Activated CD4-positive, alpha-beta T cell treated with anti-CD3 and anti-CD28 coated beads, Interleukin-2, amount 10 ng/mL, durations not matched to agents 24 days and 14 days (primary cell): ENCODE measurements at places on chromosomes 7 and 10. TPM values are rescaled to one million over a fixed set of nuclear protein-coding genes. Genes with fewer than 3 reads are reported as not detected.

GRCh38 chr10:50540069-50540825, 83.5 kb downstream of the SGMS1 start:
- H3K4me3 ChIP-seq: peak overlapping the region; percentile 63
- H3K27me3 ChIP-seq: no peaks in the 10 kb centered on the region
- peak overlapping the region; percentile 87 for H3K27ac ChIP-seq
- DNase-seq: peak; percentile 71
- peaks cover 72% of the 10 kb centered on the region for H3K4me1 ChIP-seq
- peaks cover 5% of the 10 kb centered on the region for H3K36me3 ChIP-seq

DNA sequence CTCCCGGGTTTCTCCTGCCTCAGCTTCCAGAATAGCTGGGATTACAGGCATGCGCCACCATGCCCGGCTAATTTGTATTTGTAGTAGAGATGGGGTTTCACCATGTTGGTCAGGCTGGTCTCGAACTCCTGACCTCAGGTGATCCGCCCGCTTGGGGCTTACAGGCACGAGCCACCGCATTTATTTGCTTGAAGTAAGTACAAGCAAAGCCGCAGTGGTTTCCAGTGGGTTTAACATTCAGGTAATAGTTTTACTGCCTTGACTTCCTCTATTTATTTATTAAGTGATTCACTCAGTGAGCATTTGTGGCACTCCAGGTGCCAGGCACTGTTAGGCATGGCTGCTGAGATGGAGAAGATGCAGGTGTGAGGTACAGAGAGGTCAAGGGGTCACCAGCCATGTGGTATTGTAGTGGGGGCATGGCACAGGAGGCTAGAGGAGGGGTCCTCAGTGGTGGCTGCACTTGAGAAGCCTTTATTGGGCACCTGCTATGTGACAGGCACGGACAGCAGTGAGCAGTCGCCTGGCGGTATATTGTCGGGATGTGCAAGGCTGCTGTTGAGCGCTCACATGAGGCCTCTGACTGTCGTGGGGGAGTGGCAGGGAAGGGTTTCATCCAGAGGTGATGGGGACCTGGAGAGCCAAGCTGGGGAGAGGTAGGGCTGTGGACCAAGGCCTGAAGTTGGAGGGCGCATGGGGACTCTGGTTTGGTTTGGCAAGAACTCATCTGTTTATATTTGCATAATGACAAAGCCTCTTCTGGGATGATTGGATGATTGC, 54.9 kb downstream of the DOCK1 start:
- no peak overlapping the region for H3K27ac ChIP-seq
- H3K4me3 ChIP-seq: no peak overlapping the region
- DNase-seq: no peak
- no peaks in the 10 kb centered on the region for H3K27me3 ChIP-seq
- H3K4me1 ChIP-seq: no peaks in the 10 kb centered on the region

GRCh38 chr10:11204351-11204942, 186.8 kb downstream of the CELF2 start:
- peaks cover 83% of the 10 kb centered on the region for H3K4me1 ChIP-seq
- no peak for DNase-seq
- no peak overlapping the region for H3K4me3 ChIP-seq
- peak overlapping the region; percentile 69 for H3K27ac ChIP-seq
- H3K27me3 ChIP-seq: no peaks in the 10 kb centered on the region
- H3K36me3 ChIP-seq: peaks cover 85% of the 10 kb centered on the region

Gene ZNF679
- not detected in 2 replicates for total RNA-seq

Gene MPP7
- total RNA-seq: 0.43 and 0.54 TPM in 2 replicates

Gene ASB10
- total RNA-seq: not detected in 2 replicates
